ENCODE measurements at places on chromosomes 1 and 21. TPM values are rescaled to one million over a fixed set of nuclear protein-coding genes. Genes with fewer than 3 reads are reported as not detected.

TIAM1 gene
- 14.0 TPM for total RNA-seq

- DNase-seq = no peak
These were observed 91.0 kb upstream of the PPM1J start for GRCh38 chr1:112806090-112806642.

MCL1 gene
- total RNA-seq = 323 TPM

FAM151A gene
- total RNA-seq = not detected

DNA sequence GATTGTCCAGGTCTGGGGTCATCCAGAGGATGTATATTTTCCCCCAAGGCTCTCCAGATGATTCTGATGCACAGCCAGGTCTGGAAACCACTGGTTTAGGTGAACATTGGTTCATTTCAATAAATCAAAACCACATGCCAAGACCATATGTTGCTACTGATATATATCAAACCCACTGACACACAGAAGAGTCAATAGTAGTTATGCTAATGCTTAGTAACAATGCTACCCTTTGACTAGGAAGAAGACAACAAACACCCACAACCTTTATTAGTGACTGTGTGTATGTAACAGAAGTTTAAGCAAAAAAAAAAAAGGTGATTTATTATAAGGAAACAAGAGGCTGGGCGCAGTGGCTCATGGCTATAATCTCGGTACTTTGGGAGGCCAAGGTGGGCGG lies 35.6 kb upstream of the POU2F1 start:
- no peak for DNase-seq

OR6K3 gene
- 6.3 TPM for total RNA-seq

CR1 gene
- total RNA-seq = 10.1 TPM

GRCh38 chr1:167695147-167695546 lies 26.6 kb upstream of the MPZL1 start:
- no peak for DNase-seq

- no peak for DNase-seq
These were observed 821.3 kb downstream of the USP25 start for GRCh38 chr21:16550917-16551741.

- no peak for DNase-seq
These were observed 23.1 kb downstream of the IL10RB start for GRCh38 chr21:33289199-33289819.

YIPF1 gene
- total RNA-seq = 9.1 TPM

DNA sequence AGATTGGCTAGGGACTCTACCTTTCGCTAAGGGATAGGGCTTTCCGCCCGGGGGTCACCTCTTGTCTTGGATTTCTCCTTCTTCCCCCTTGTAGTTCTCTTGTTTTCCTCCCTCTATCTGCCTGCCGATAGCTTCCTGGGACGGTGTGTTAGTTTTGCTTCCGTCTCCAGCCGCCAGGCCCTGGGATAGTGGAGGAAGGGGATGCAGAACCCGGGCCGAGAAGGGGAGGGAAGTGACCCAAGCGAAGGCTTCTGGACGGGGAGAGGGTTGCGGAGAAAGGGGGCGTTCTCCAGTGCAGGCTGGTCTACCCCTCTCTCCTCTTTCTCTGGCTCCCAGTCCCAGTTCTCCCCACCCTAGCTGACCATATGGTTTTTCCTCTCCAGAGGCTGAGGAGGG lies 871 bp downstream of the TUFT1 start:
- peak; percentile 46 for DNase-seq

All from umbilical cord (tissue), 2 donors.